Natural killer cell treated with Interleukin-12 subunit alpha and Interleukin-12 subunit beta and Interleukin-15 and Interleukin-18, amount 100 ng/mL, for 72 hours (primary cell): ENCODE measurements at places on chromosomes 3 and 15. TPM values are rescaled to one million over a fixed set of nuclear protein-coding genes. Genes with fewer than 3 reads are reported as not detected.
A peak's percentile ranks its signal among the peaks of the same experiment; 100 is the strongest.

The SH2D7 gene
- not detected for total RNA-seq

- no peaks in the 10 kb centered on the region for H3K36me3 ChIP-seq
- DNase-seq, result no peak
- no peak overlapping the region for H3K27ac ChIP-seq
- peaks cover 18% of the 10 kb centered on the region for H3K4me1 ChIP-seq
Observed at GRCh38 chr3:191348098-191348497, 17.8 kb upstream of the UTS2B start.

The A4GNT gene
- not detected for total RNA-seq

The C3orf49 gene
- not detected for total RNA-seq

GRCh38 chr3:191425322-191425734 is 35.6 kb upstream of the PYDC2 start:
- H3K4me1 ChIP-seq, result no peaks in the 10 kb centered on the region
- H3K36me3 ChIP-seq, result no peaks in the 10 kb centered on the region
- no peak overlapping the region for H3K27ac ChIP-seq
- H3K27me3 ChIP-seq, result peaks cover 15% of the 10 kb centered on the region
- H3K4me3 ChIP-seq, result no peak overlapping the region

The STRA6 gene
- not detected for total RNA-seq

The TRIM71 gene
- total RNA-seq, result not detected

GRCh38 chr15:47388299-47388698 is 329.0 kb upstream of the SEMA6D start:
- H3K4me3 ChIP-seq, result no peak overlapping the region
- no peaks in the 10 kb centered on the region for H3K36me3 ChIP-seq

GRCh38 chr3:30435861-30436331 is 170.5 kb upstream of the TGFBR2 start:
- H3K4me1 ChIP-seq, result no peaks in the 10 kb centered on the region
- H3K4me3 ChIP-seq, result peak overlapping the region; percentile 41
- H3K36me3 ChIP-seq, result no peaks in the 10 kb centered on the region
- H3K27ac ChIP-seq, result peak overlapping the region; percentile 30
- no peak for DNase-seq

GRCh38 chr3:81425198-81425868 is 336.1 kb downstream of the GBE1 start:
- H3K36me3 ChIP-seq, result no peaks in the 10 kb centered on the region
- no peak overlapping the region for H3K4me3 ChIP-seq
- DNase-seq, result no peak
- H3K4me1 ChIP-seq, result no peaks in the 10 kb centered on the region
- H3K27ac ChIP-seq, result no peak overlapping the region
- H3K27me3 ChIP-seq, result no peaks in the 10 kb centered on the region

GRCh38 chr3:134675726-134676256 is 25.0 kb upstream of the KY start:
- DNase-seq, result no peak
- H3K36me3 ChIP-seq, result peaks cover 7% of the 10 kb centered on the region
- no peak overlapping the region for H3K27ac ChIP-seq
- no peak overlapping the region for H3K4me3 ChIP-seq
- no peaks in the 10 kb centered on the region for H3K4me1 ChIP-seq

DNA sequence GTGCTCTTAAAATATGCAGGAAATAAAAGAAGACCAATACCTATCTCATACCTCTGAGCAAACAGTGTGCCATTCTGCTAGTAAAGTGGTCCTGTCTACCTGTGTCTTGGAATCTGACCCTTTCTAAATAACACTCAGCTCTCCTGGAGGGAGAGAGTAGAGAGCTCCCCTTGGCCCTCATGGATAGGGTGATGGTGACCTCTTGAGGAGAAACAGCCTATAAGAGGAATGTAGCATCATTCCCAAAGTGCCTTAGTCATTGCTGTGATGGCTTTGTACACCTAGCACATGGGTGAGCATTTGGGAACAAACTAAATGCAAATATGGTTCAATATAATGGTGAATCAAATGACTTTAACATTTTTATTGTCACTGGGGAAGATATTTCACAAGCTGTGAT is 10.0 kb downstream of the SNTN start:
- no peaks in the 10 kb centered on the region for H3K36me3 ChIP-seq
- DNase-seq, result no peak
- H3K27me3 ChIP-seq, result peaks cover 8% of the 10 kb centered on the region
- H3K4me3 ChIP-seq, result no peak overlapping the region
- no peaks in the 10 kb centered on the region for H3K4me1 ChIP-seq
- no peak overlapping the region for H3K27ac ChIP-seq

The GABRA5 gene
- not detected for total RNA-seq
